ENCODE measurements at places on chromosomes 16 and 17.

DNA sequence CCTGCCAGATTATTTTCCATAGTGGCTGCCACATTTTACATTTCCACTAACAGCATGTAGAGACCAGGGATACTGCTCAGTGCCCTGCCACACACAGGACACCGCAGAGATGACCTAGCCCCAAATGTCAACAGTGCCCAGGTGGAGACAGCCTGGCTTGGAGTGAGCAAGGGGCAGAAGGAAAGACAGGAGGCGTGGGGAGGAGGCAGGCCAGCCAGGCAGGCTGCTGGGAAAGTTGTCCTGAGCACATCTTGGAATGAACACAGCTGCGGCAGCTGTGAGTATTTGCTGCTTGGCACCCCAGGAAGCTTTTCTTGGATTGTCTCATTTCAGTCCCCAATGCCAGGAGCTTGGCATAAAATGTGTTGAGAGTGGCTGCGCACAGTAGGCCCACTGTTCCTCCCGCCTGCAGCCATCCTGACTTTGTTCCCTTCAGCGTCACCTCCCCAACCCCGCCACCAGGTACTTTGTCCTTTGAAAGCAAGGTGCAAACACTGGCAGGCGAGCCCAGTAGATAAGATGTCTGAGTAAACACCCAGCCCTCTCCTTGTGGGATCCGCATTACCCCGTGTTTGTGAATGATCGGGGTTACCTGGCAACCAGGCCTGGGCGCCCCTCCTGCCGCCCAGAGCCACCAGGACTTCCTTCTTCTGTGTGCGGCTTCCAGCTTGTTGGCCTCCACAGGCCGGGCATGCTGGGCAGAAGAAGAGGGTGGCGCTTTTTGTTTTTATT is 114.0 kb downstream of the CMIP start:
- DNase-seq = peak; percentile 58

DNA sequence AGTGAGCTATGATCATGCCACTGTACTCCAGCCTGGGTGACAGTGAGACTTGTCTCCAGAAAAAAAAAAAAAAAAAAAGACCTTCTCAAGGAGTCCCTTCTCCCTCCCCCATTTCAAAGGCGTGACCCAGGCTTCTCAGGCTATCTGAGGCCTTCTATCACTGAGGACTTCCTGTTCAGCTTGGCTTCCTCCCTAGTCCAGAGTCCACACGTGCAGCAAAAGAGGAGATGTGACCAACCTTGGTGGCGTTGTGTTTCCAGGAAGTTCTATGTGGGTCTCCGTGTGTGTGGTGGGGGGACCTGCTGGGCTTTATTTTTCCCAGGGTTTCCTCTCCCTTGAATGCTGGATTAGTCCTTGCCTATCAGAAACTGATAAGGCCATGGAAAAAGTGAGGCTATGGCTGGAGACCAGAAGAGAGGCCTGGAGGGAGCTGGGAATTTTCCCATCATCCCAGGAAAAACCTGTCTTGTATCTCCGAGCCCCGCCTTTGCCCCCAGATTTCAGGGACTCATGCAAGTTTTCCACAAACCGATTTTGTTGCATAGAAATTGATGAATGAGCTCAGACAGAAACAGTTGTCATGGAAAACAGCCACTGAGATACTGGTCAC is 148.1 kb downstream of the SALL1 start:
- no peak for DNase-seq

DNA sequence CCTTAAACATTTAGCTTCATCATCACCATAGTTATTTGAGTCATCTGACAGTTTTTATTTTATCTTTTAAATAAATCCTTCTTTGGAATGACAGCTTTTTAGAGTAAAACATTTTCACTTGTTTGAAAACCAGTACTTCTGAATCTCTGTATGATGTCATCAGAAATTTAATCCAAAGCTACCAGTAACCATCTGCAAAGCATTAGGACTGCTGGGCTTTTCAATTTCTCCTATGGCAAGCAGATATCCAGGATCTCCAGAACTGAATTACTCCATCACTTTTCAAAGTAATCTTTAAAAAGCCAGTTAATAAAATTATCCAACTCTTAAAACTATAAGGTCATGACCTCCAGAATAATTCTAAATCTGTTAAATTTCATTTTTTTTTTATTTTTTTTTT is 51.5 kb downstream of the CHCT1 start:
- no peak for DNase-seq

- no peak for DNase-seq
Observed at GRCh38 chr16:30947541-30947858, 1.4 kb upstream of the ORAI3 start.

DNA sequence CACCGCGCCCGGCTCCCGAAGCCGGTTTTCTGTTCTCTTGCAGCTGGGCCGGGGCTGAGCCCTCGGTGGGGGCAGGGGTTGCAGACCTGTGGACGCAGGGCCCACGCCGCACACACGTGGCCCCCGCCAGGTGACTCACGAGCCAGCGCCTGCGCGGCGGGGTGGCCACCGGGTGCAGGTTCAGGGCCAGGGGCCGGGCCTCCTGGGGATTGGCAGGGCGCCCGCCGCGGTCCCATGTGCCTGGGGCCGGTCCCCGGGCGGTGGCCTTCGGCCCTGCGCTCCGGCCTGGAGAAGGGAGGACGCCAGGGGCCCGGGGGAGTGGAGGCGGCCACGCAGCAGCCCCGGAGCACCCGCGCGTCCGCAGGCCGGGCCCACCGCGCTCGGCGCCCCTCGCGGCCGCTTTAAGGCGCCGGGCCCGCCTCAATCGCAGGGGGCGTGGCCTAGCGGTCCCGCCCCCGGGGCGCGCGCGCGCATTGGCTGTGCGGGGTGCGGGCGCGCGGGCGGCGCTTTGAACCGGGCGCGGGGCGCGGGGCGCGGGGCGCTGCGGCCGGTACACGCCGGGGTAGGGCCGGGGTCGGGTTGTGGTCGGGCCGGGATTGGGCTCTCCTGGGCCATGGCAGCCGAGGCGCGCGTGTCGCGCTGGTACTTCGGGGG is at the start of gene SLC25A10:
Gene SLC25A10 (plus strand): TSS at position 471 of the 654 bp plus-strand sequence. CDS start 143 bp downstream, at position 614.
- DNase-seq = peak; percentile 72

DNA sequence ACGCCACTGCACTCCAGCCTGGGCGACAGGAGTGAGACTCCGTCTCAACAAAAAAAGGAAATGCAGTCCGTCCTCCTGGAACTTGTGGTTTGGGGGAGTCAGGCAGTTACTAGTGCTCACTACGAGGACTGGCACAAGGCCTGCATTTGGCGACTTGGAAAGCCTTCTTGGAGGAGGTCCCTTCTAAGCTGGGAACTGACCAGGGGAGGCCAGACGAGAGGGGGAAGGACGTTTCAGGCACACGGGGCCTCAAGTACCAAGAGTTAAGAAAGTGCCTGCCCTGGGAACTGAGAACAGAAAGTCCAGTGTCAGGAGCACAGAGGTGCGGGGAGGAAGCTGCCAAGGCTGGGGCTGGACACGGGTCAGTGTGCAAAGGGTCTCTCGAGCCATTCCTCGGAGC is 89.9 kb downstream of the ABR start:
- DNase-seq = no peak

- DNase-seq = no peak
Observed at GRCh38 chr16:7820816-7821215, 488.2 kb downstream of the RBFOX1 start.

- DNase-seq = no peak
Observed at GRCh38 chr17:82101301-82101715, 3.3 kb upstream of the FASN start.

DNA sequence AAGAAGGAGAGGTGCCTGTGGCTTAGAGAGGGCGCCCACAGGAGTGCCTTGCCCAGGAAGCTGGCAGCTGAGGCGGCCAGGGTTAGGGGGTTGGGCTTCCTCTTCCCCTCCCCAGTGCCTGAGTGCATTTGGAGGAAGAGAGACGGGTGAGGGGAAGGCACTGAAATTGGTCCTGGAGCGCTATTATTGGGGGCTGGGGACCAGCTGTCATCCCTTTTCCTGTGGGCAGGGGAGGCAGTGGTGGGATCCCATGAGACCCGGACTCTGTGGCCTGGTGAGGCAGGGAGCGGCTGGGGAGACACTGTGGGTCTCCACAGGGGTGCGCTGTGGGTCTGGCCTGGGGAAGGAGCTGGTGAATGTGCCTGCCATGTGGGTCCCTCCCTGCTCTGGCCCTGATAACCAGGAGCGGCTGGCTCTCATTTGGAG is 259.7 kb downstream of the SEC14L1 start:
- peak; percentile 61 for DNase-seq

- no peak for DNase-seq
Observed at GRCh38 chr17:21376081-21376758, at the start of gene KCNJ12. KCNJ12 (plus strand) TSS chr17:21376357; CDS start chr17:21415343, 38,986 bp downstream.

DNA sequence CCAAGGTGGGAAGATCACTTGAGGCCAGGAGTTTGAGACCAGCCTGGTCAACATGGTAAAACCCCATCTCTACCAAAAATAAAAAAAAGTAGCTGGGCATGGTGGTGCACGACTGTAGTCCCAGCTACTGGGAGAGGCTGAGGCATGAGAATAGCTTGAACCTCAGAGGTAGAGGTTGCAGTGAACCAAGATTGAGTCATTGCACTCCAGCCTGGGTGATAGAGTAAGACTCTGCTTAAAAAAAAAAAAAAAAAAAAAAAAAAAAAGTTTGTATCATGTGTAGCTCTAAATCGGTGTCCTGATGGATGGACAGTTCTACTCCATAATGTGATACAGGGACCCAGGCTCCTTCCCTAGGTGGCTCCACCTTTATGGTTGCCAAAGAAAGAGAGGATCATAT is 497.1 kb upstream of the RBFOX1 start:
- DNase-seq = no peak

DNA sequence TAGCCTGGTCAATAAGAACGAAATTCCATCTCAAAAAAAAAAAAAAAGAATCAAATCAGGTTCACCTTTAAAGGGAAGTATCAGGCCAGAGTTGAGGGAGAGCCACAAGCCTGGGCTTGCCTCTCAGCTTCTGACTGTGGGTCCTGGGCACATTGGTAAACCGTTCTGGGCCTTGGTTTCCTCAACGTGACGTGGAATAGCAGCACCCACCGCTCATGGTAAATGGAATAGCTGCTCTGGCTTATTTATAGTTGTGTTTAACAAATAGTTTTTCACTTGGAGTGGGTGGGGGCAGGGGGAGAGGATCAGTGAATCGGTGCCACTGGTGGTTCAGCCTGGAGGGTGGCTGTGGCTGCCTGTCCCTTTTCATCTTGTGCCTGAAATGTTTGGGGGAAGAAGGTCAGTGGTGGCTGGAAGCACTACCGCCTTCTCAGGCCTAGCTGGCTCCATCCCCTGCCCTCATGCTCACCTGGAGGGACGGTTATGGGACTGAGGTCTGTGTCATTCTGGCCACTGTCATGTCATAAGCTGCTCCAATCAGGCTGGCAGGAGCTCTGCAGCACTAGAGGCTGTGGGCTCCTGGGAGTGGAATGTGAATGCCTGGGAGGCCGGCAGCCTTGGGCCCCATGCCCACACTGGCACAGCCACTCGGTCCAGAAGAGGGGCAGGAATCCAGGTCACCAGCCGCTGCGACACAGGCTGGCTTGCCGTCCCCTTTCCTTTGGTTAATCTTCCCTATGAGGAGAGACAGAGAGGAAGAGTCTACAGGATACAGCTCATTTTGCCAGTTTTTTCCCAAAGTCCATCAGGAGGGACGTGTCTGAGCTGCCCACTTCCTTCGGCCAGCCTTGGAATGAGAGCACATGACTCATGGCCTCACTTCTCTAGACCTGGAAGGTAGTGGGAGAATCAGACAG is 27.0 kb downstream of the CCR7 start:
- DNase-seq = no peak
